Omental fat pad (tissue), 4 donors: ENCODE measurements at places on chromosomes 12 and 14. TPM values are rescaled to one million over a fixed set of nuclear protein-coding genes. Genes with fewer than 3 reads are reported as not detected.

DNA sequence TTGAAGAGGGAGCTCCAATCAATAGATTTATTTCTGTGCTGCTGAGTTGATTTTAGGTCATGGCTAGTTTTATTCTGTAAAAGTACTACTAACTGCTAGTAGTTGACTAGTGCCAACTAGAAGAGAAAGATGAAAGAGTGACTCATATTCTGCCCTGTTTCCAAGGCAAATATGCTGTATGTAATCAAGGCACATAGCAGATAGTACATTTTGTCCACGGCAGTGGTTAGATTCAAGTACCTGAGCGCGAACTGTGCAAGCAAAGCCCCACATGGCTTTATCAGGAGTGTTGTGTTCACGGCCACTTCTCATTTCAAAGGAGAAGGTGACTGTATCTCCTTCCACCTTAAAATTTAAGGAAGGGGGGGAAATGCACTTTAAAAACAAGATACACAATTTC, 126.8 kb downstream of the TRAFD1 start:
- no peak for DNase-seq

Gene ERP27
- total RNA-seq, result 0.56 TPM

GRCh38 chr12:109621901-109622364, 48.3 kb downstream of the MVK start:
- no peak for DNase-seq

- no peak for DNase-seq
Measured at GRCh38 chr12:129901254-129901653, 2.6 kb downstream of the TMEM132D start.

DNA sequence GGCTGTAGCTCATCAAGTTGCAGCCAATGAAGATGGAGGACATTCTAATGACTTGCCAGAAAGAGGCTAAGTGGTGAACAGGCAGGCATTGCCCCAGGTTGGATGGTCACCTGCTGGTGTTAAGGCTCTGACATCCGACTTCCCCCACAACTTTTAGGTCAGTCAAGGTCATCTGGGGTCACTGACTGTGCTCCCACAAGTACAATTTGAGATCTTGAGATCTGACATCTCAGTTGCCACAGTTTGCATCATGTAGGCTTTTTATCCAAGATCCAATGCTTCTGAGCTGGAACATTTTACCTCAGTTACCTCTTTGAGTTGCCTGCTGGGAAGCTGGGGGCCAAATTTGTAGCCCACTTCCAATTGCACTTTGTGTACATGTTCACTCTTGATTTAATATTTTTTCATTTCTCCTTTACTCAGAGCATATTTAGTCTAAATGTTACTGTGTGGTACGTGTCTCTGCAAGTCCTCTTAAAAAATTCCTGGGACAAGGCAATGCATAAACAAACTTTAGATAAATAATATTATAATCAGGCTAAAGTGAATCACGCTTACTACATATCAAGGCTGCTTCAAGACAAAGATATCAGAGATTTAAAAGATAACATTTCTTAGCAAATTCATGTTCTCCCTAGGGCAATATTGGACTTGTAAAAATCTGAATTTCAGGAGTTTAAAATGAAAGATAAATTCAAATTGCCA, 61.4 kb downstream of the SEL1L start:
- DNase-seq, result no peak

- DNase-seq, result no peak
Measured at GRCh38 chr12:130540376-130540775, 175.7 kb downstream of the RIMBP2 start.

Gene INHBE
- total RNA-seq, result not detected

DNA sequence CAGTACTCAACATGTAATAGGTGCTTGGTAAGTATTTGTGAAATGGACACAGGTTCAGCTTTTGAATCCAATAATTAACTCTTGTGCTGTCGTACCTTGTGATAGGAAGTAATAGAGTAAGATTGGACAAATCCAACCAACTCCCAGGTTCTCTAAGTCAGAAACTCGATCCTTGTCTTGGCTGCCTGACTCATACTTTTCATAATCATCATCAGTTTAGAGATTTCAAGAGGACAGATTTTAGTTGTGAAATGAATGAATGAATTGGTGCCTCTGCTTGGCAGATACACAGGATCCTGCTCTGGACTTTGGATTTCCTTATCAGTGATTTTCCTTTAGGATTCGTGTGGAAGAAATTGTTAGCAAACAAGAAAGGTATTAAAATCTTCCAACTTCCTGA, 1145.2 kb downstream of the AACS start:
- no peak for DNase-seq
